ENCODE measurements at places on chromosomes 3 and 15.

- no peak for DNase-seq
Measured at GRCh38 chr15:48644467-48644826, 1.1 kb downstream of the FBN1 start.

GRCh38 chr15:27059610-27060202 is 88.7 kb downstream of the GABRG3 start:
- DNase-seq, result peak; percentile 59

GRCh38 chr15:45583731-45584639 is 3.2 kb upstream of the BLOC1S6 start:
- DNase-seq, result no peak

DNA sequence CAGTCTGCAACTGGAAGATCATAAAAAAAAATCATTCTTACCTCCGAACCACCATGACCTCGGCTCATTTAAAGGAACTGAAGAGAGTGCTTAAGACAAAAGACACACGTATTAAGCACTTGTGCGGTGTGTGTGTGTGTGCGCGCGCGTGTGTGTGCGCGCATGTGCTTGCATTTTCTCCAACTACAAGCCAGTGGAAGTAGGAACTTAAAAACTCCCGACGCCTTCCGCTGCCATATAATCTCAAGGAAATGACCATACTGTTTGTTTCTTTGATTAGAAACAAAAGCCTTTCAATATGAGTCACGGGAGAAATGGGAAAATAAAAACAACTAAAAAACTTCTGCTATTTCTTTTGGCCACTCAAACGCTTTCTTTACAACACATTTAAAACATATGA is 32.4 kb downstream of the FRMD4B start:
- DNase-seq, result no peak

DNA sequence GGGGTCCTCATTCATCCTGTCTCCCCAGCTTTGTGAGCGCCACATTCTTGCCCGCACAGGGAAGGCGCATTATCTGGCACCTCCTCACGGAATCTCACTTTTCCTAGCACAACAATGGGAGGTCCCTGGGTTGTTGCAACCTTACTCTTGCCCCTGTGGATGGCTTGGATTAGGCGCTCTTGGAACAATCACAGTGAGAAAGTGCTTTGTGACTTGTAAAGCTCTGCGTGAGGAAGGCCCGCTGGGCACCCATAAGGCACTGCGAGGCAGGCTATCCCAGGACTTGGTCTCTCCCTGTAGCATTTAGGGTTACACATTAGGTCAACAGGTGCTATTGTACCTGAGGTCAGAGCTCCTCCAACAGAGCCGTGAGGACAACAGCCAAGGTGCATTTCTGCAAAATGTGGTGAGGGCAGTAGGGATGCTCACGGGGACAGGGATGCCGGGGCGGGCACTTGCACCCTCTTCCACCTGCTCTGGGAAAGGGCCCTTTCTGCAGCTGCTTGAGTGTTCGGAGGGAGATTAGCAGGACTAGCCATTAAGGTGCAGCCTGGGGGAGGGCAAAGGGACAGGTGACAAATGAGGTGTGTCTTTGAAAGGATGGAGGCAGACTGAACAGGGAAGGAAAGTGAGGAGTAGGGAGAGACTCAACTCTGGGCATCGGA is 13.9 kb upstream of the LRRC15 start:
- no peak for DNase-seq

All from iPS DF 19.7 (cell line).